Kidney (tissue), 22 donors: ENCODE measurements at places on chromosomes 12 and 14. TPM values are rescaled to one million over a fixed set of nuclear protein-coding genes. Genes with fewer than 3 reads are reported as not detected.

- H3K4me3 ChIP-seq = no peak overlapping the region
- no peak overlapping the region for H3K27ac ChIP-seq
- H3K36me3 ChIP-seq = no peaks in the 10 kb centered on the region
- no peak for DNase-seq
- no peaks in the 10 kb centered on the region for H3K4me1 ChIP-seq
- peaks cover 4% of the 10 kb centered on the region for H3K27me3 ChIP-seq
These were observed 3.7 kb downstream of the ABHD12B start for GRCh38 chr14:50875359-50876070.

DNA sequence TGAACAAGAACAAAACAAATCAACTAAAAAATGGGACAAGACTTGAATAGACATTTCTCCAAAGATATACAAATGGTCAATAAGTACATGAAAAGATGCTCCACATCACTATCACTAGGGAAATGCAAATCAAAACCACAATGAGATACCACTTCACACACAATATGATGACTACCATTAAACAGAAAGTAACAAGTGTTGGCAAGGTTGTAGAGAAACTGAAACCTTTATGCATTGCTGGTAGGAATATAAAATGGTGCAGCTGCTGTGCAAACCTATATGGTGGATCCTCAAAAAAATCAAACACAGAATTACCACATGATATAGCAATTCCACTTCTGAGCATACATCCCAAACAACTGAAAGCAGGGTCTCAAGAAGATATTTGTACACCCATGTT, 5.2 kb downstream of the SMAGP start:
- no peak for DNase-seq
- H3K27ac ChIP-seq = no peak overlapping the region
- no peaks in the 10 kb centered on the region for H3K36me3 ChIP-seq
- no peaks in the 10 kb centered on the region for H3K27me3 ChIP-seq
- H3K4me3 ChIP-seq = no peak overlapping the region
- H3K4me1 ChIP-seq = no peaks in the 10 kb centered on the region

DNA sequence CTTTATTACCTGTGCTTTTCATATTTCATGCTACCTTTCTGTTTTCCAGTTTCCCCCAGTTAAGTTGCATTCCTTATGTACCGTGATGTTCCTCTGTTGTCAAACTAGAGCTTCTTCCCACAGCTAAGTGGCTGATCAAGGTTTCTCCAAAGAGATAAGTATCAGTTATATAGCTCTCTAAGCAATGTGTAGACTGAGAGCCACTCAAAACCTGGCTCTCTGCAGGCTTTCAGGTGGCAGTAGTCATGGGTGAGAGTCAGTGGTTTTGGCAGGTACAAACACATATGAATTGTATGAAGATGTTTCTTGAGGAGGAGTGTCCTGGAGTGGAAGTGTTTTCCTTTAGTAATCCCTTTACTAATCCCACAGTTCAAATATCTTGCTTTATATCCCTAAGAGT, 28.4 kb downstream of the TXNRD1 start:
- H3K36me3 ChIP-seq = no peaks in the 10 kb centered on the region
- no peaks in the 10 kb centered on the region for H3K4me1 ChIP-seq
- H3K27me3 ChIP-seq = no peaks in the 10 kb centered on the region
- no peak overlapping the region for H3K27ac ChIP-seq
- no peak overlapping the region for H3K4me3 ChIP-seq

DNA sequence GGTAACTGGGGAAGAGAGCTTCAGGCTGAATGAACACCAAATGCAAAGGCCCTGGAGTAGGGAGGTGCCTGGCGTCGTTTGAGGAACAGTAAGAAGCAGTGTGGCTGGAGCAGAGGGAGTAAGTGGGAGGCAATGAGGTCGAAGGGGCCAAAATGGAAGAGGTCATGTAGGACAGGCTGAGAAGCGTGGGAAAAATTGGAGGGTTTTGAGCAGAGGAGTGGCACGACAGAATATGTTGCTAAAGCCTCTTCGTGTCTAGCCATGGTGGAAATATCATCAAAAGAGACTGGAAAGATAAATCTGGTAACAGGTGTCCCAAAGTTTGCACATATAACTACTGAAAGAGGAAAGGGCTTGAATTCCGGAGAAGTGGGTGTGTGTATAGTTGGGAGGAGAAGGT, 1.9 kb downstream of the TRIM9 start:
- no peak overlapping the region for H3K4me3 ChIP-seq
- DNase-seq = no peak
- H3K4me1 ChIP-seq = no peaks in the 10 kb centered on the region
- H3K27ac ChIP-seq = no peak overlapping the region
- no peaks in the 10 kb centered on the region for H3K36me3 ChIP-seq

MYBPC1 gene
- not detected for total RNA-seq
